ENCODE measurements at places on chromosomes 1 and 21. TPM values are rescaled to one million over a fixed set of nuclear protein-coding genes. Genes with fewer than 3 reads are reported as not detected.

DNA sequence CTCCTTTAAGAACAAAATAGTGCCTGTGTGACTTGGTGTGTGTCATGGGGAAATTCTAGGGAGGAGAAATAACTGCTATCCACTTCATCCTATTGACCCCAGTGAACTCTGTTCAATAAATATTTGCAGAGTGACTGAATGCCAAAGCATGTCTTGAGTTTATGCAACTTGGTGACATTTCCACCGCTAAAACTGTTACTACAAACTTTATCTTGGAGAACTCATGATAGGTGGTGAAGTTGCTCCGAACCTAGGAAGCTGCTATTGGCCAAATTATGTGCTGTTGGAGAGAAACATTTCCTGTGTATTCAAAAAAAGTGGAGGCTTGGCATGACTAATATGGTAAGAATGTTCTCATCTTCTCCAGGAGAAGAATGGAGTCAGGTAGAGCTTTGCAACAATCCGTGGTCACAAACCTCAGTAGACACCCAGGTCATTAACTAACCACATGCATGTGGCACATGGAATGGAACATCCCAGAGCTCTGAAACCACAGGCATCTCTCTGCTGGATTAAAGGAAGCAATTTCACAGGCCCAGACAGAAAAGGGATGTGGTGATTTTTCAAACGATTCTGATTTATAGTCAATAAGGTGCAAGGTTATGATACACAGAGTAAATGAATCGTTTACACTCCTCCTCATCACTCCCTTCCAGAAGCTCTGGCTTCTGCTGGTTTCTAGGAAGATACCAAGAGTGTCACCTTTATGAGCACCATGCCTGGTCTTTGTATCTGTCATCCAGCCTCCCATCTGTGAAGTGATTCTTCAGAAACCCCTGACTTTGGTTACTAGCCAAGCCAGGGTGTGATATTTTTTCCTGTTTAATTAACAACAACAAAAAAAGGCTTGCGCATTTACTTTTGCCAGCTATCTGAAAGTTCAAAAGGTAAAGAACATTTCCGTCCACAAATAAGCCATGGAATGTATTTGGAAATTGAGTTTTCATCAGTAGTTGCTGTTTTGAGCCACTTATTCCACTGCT lies 361.1 kb downstream of the TGFB2 start:
- peak; percentile 72 for DNase-seq

The BGLAP gene
- 0.62 TPM for total RNA-seq

The HLCS gene
- 11.7 TPM for total RNA-seq

The ARPC5 gene
- 106 TPM for total RNA-seq

DNA sequence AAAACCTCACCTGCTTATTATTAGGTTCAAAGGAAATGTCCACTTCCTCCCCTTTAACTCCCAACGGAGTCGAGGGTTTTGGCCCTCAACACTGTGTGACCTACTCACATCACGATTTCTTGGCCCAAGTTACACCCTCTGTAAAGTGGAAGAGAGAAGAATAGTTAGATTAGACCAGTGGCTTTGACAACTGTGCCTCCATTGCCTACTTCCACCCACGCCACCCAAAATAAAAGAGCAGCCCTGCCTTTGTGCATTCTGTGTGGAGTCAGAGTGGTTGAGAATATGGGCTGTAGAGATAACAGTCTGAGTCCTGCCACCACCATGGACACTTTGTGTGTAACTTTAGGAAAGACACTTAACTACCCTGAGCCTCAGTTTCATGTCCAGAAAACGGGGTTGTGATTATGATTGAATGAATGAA lies 4.1 kb upstream of the HDGF start:
- DNase-seq, result no peak

The RGS5 gene
- total RNA-seq, result 3.2 TPM

- DNase-seq, result no peak
Observed at GRCh38 chr1:223494926-223495645, 101.9 kb downstream of the CCDC185 start.

The HPDL gene
- not detected for total RNA-seq

DNA sequence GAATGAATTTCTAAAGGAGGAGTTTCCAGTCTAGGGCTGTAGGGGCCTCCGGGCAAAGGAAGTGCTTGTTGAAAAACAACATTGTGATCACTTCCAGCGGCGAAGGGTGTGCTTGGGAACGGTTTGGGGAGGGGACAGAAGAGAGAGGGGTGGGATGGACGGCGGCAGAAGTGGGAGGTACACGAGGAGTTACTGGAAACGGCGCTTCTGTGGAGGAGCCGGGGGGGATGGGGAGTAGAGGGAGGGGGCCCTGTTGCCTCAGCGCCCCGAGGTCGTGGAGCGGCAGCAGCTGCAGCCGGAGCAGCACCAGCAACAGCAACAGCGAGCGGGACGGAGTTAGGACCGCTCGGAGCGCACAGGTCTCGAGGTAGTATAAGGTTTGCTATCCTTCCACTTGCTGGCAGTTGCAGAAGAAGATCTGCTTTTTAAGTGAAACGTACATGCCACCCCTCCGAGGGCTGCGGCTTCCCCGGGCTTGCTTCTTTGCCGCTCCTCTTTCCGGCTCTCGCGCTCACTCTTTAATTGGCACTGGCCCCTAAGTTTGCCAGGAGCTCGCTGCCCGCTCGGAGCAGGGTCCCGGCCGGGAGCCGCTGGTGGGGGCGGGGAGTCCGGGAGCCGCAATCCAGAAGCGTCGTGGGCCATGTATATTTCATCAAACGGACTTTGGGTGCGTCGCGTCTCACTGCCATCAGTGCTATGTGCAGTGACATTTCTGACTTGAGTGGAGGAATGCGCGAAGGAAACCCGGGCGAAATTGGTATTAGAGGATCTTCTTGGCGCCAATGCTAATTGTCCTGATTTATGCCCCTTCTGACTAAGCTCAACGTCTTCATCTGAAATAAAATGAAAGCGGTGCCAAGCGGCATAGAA lies 771 bp upstream of the NTNG1 start:
- no peak for DNase-seq

DNA sequence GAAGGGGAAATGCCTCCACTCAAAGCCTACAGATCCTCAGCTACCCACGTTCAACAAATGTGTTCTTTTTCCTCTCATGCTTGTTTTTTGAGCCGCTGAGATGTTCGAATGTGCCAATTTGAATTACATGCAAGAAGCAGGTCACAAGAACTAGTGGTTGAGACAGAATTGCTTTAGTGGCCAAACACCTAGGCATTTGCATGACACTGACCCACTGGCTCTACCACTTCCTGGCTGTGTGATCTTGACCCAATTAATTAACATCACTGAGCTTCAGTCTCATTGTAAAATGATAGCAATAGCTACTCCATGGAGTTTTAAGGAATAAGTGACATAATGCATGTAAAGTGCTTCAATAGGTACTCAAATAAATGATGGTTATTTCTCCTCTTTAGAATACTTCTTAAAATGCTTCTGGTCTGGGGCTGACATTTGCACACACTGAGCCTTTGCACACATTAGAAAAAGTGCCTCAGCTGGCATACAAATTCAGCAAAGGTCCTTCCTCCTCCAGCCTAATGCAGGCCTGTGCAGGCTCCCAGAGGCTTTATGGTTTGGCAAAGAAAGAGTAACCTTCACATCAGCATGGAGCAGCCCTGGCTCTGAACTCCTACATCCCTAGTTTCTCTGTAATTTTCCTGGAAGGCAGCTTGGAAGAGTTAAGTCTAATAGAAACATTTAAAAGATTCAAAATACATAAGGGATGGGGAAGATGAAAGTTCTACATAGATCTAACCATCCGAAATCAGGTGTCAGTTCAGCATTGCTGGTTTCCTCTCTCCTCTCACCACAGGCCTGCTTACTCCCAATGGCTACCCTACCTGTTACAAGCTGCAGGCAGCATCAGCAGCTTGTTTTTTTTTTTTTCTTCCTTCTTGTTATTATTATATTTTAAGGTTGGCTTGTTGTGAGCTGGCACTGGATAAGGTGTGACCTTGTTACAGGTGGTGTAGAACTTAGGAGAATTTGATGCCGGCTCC lies 107.4 kb downstream of the TBX19 start:
- DNase-seq, result no peak

GRCh38 chr1:228453022-228453560 lies 34.1 kb upstream of the RNF187 start:
- DNase-seq, result no peak

- no peak for DNase-seq
Observed at GRCh38 chr1:93649231-93649630, 32.4 kb downstream of the BCAR3 start.

GRCh38 chr21:27391990-27392389 lies 425.1 kb upstream of the ADAMTS5 start:
- DNase-seq, result no peak

The ALPL gene
- total RNA-seq, result not detected

- DNase-seq, result no peak
Observed at GRCh38 chr1:154598871-154599635, 8.9 kb downstream of the ADAR start.

DNA sequence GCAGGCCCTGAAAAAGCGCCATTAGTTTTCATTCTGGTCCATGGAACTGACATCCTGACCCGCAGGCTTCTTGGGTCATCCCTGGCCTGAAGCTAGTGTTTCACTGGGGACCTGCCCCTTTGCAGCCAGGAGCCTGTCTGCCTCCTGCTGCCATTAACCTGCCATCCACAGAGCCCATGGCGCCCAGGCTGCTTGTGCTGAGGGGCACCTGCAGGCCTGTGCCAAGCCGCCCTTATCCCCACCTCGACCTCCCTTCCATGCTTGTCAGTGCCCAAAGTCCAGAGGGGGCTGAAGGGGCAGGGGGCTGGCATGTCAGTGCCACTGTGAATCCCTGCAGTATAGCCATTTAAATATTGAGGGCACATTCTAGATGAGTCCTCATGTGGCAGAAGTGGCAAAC lies 207.6 kb upstream of the USP25 start:
- no peak for DNase-seq

DNA sequence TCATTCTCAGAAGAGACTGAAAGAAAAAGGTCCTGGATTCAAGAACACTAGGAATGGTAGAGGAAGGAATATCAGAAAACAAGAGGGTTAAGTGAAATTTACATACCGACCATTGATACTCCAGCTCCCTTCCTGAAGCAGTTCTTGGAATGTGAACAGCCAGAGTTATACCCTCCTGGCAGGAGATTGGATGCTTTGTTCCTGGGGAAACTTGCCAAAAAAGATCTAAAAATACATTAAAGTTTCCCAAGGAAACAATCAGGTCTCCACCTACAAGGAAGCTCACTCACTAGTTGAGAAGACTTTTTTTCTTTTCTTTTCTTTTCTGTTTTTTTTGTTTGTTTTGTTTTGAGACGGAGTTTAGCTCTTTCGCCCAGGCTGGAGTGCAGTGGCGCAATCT lies 91.1 kb downstream of the HLX start:
- DNase-seq, result no peak

GRCh38 chr1:21261551-21262292 lies 28.5 kb downstream of the ECE1 start:
- DNase-seq, result no peak

GRCh38 chr1:217089361-217090014 lies 366.3 kb upstream of the ESRRG start:
- no peak for DNase-seq

DNA sequence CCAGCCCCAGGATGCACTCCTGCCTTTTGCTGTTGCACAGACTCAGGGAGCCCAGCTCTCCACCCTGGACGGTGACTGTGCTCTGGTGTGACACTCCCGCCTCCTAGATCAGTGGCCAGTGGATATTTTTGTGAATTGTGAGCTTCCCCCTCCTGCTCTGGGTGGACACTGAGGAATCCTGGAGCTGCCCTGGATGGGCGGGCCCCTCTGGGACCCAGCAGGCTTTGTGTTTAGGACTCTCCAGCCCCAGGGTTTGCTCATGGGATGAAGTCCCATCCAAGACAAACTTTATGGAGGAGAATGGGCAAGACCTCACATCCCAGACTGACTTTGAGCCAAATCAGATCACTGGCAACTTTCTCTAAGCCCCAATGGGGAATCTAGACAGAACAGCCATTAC lies 16.1 kb downstream of the SLC6A9 start:
- no peak for DNase-seq

DNA sequence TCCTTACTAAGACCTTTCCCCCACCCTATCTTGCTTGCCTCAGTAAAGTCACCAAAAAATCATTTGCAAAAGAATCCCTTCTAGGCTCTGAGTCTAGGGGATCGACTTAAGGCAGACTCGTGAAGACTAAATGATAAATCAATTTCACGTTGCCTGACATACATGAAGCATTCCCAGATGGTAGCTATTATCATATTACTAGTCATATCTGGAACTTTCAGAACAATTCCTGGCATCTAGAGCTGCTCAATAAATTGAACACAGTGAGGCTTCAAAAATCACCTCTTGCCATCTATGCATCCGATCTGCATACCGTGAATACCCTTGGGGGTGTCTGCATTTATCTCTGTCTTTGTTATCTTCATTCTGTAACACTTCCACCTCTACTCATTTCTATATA lies 49.6 kb upstream of the DAB1 start:
- DNase-seq, result no peak

DNA sequence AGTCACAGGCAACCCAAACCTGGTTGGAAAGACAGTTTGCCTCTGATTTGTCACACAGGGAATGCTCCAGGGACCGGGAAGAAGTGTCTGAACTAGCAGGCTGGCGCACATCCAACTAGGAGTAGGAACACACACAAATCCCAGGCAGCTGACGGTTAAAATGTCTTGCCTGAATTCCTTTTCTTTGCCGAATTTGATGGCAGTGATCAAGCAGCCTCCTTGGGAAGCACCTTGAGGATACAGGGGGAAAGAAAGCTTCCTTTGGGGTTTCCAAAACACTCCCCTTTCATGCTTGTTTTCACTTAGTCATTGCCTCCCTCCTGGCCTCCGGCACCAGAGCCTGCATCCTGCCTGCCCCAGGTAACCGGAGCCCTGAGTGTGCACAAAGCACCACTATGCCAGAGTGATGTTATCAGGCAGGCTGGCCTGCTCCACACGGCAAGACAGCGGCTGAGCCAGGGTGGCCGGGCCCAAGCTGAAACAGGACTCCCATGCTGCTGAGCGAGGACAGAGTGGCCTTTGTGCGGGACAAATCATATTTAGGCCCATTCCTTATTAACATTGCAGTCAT lies 193.8 kb downstream of the LMX1A start:
- DNase-seq, result peak; percentile 2

The LAMC2 gene
- total RNA-seq, result not detected

The PTAFR gene
- total RNA-seq, result 0.27 TPM

DNA sequence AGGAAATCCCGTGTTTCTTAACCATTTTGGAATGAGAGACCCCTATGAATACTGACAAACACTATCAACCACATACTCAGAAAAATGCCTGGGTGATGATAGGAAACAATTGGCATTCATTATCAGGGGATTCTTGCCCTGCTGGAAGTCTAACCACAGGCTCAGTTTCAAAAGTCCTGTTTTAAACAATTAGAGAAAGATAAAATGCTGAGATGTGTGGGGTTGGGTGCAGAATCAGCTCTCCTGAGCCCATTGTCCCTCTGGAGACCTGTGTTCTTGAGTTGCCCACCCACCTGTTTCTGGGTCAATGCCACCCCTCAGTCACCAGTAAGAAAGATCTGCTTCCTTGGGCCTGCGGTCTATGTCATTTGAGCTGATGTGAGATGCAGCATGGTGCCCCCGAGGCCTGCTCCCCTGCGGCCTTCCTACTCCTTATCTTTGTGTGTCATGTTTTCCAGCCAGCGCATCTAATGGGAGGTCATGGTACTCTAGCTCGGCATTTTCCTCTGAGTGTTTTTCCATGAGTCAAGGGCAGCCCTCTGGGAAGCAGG lies 130.3 kb upstream of the PLXNA2 start:
- DNase-seq, result no peak

GRCh38 chr1:64960731-64961130 lies 5.6 kb downstream of the JAK1 start:
- DNase-seq, result no peak
